ENCODE measurements at places on chromosomes 2 and 18.

DNA sequence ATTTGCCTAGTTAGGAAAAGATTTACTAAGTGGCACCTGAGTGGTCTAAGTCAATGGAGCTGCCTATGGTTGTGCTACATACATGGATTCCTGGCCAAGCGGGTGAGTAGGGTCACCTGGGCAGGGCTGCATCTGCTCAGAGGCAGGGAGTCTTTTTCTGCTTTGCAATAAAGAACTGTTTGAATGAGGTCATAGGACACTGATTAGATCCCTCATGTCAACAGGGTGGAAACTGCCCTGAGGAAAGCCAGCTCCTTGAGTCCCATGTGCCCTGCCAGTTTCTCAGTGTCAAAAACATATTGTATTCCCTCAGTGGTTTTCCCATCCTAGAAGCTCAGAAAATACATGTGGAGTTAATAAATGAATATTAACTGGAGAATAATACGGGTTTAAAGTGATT lies 4.6 kb downstream of the LAMA3 start:
- DNase-seq = no peak

DNA sequence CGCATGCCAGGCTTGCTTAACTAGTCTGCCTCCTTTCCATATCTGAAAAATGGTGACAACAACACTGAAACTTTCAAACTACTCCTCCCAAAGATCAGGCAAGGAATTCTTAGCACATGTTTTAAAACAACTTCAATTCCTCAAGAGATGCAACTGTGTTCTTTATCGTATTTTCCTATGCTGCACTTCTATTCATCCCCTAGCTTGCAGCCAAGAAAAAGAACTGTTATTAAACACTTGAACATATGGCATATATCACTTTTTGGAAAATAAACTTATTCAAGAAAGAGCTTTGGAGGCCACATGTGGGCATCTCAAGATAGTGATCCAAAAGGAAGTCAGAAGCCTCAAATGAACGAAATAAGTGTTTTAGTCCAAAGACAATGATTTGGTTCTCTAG lies 75.6 kb upstream of the STAM2 start:
- DNase-seq = no peak

GRCh38 chr2:137938204-137938603 lies 26.1 kb upstream of the HNMT start:
- no peak for DNase-seq

- DNase-seq = no peak
These were observed 103.5 kb downstream of the NOL4 start for GRCh38 chr18:34121200-34121721.

- DNase-seq = no peak
These were observed 134.2 kb downstream of the WDSUB1 start for GRCh38 chr2:159152128-159152778.

GRCh38 chr18:2417861-2418610 lies 153.3 kb downstream of the METTL4 start:
- DNase-seq = no peak

- no peak for DNase-seq
These were observed 25.4 kb downstream of the KIF5C start for GRCh38 chr2:148900350-148900837.
